ENCODE measurements at places on chromosomes 2 and 18. TPM values are rescaled to one million over a fixed set of nuclear protein-coding genes. Genes with fewer than 3 reads are reported as not detected.

RRM2 gene
- 7.4 TPM for total RNA-seq

SCG2 gene
- 2.4 TPM for total RNA-seq

SCYGR4 gene
- not detected for total RNA-seq

TMEM178A gene
- total RNA-seq = 0.29 TPM

ARHGAP25 gene
- total RNA-seq = 0.29 TPM

TANC1 gene
- 34.7 TPM for total RNA-seq

LYPD6B gene
- total RNA-seq = 2.9 TPM

IL1F10 gene
- not detected for total RNA-seq

ZNF519 gene
- total RNA-seq = 12.4 TPM

CXCR4 gene
- total RNA-seq = under 0.01 TPM

ZAP70 gene
- total RNA-seq = under 0.01 TPM

LAMA3 gene
- 8.3 TPM for total RNA-seq

HAT1 gene
- 35.4 TPM for total RNA-seq

CDK5R2 gene
- not detected for total RNA-seq

IL1RL2 gene
- total RNA-seq = 1.2 TPM

GRCh38 chr2:212929116-212929515 lies 222.3 kb downstream of the IKZF2 start:
- DNase-seq = no peak

GRCh38 chr2:112915300-112916144 lies 4.6 kb downstream of the IL37 start:
- no peak for DNase-seq

- no peak for DNase-seq
Measured at GRCh38 chr2:44713170-44713569, 228.3 kb upstream of the SIX3 start.

- DNase-seq = no peak
Measured at GRCh38 chr2:230176996-230177395, 42.8 kb downstream of the SP110 start.

GRCh38 chr2:101597347-101597944 lies 100.1 kb upstream of the MAP4K4 start:
- peak; percentile 14 for DNase-seq

- DNase-seq = no peak
Measured at GRCh38 chr2:37005118-37005868, 39.0 kb upstream of the STRN start.

GRCh38 chr18:57409650-57410049 lies 25.5 kb upstream of the ONECUT2 start:
- DNase-seq = no peak

DNA sequence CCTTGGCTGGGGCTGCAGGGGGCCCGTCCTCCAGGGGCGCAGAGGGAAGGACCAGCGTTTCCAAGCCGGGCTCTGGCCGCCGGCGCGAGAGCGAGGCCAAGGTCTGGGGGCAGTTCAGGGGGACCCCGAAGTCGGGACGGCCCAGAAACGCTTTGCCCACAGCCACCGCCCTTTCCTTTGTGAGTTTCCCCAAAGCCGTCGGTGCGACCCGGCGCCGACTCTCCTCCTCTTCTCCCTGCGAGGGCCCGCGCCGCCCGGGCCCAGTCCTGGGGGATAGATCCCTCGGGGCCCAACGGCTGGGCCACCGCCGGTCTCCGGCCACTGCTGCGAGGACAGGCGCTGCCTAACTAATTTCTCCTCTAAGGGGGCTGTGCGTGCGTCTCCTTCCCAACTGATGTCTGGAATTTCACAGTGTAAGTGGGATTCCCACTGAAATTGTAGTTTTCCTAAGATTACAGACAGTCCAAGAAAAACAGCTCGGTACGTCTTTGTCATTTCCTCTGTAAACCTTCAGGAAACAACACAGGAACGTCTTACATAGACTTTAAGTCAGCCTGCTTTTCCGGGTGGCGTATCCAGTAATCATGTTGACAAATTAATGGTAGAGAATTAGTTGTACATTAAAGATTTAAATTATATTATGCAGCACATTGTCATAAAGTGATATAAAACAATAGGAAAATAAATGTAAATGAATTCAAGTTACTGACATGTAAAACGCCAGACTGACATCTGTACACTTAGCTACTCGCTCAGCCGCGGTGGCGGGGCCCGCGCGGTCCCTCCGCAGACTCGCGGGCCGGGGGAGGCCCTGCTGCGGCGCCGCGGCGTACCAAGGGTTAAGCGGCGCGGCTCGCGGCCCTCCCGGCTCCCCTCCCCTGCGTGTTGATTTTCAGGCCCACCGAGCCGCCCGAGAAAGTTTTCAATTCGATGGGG lies 139.4 kb upstream of the SIX3 start:
- no peak for DNase-seq

DNA sequence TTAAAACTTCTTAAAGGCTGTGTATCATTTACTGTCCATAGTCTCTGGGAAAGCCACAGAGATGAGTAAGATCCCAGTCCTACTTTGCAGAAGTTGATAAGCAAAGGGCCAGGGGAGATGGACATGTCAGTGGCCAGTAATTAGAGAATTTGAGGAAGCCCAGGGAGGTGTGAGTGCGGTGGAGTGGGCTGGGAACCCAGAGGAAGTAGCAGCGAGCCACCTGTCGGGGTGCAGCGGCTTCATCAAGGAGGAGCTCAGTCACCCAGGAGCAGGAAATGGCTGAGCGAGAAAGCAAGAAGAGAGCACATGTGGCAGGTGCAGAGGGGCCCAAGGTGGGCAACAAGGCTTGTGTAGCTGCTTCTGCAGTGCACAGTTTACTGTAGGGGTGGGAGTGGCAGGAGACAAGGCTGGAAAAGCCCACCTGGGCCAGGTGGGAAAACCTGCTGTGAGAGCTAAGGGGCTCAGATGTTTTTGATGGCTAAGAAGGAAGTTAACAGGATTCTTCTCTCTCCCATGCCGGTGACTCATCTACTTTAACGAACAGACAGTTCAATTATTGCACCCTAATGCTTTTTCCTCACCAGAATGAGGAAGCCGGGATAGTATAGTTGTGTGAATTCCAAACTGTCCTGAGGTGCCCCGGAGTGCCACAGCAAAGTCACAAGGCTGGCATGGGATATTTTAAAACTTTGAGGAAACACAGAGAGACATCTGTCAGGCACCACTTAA lies 34.8 kb upstream of the MGAT5 start:
- no peak for DNase-seq

DNA sequence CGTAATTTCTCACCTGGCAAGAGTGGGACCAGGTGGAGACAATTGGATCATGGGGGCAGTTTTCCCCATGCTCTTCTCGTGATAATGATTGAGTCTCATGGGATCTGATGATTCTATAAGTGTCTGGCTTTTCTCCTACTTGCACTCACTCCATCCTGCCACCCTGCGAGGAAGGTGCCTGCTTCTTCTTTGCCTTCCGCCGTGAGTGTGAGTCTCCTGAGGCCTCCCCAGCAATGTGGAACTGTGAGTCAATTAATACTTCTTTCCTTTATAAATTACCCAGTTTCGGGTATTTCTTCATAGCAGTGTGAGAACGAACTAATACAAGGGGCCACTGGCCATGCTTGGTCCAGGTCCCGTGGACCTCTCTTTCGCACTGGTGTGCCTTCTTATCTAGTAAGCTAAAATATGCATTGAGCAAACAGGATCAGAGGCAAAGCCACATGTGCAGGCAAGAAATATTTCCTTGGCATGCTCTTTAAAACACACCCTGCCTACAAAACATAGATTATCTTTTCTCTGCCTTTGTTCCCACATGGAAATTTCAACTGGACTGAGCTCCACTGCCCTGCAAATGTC lies 821.1 kb downstream of the TRIB2 start:
- no peak for DNase-seq

DNA sequence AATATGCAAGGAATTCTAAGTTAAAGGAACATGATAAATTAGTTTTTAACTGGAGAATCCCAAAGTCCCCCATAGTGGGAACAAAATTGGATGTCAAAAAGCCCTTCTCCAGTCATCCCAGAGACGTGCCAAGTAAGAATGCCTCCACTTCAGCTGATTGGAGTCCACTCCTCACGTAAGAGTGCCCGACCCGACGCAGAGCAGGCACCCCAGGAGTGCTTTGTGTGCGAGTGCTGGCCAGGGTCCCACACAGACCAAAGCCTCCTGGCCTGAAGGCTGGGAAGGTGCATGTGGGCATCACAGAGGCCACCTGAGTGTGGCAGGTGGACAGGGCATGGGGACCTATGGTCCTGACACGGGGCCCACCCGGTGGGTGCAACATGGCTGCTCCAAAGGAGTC lies 183.5 kb downstream of the GLI2 start:
- peak; percentile 85 for DNase-seq

GRCh38 chr2:72096181-72096580 lies 51.5 kb downstream of the CYP26B1 start:
- no peak for DNase-seq

DNA sequence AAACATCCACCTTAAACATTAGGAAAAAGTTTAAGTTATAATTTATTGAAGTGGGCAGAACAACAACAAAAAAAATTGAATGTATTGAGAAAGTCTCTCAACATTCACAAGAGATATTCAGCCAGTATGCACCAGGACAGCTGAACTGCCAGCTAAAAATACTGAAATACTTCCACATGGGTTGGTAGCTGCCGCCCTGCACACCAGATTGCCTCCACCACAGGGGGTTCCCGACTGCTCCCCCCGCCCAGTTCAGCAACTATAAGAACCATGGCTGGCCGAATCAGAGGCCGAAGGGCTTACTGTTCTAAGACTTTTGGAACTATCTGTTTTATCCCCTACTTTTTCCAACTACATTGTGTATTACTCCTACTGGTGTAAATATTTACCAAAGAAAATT lies 150.0 kb upstream of the LRP1B start:
- DNase-seq = no peak

- DNase-seq = no peak
Measured at GRCh38 chr2:15693926-15694588, 102.4 kb downstream of the DDX1 start.

DNA sequence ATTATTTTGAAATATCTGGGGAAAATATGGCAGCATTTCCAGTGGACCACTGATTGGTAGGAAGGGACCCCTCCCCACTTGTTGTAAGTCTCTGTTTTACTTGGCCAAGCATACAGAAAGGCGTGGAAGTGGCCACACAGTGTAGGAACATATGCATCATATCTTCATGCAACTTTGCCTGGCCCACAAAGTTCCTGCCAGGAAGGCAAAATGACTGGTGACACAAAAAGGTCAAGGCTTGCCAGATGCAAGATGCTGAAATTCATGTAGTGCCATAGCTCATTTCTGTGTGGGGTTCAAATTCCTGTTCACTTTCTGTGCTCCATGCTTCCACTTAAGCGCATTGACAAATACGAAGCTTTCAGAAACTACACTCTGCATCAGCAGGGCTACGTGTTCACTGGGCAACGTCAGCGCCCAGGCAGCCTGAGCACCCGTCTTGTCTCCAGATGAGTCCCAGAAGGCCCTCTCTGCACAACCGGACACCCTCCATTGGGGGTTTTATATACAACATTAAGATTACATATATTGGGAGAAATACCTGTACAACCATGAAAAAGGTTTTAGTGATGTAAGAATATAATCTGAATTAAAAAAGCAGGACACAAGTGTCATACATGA lies 3.6 kb downstream of the DYNC2LI1 start:
- DNase-seq = no peak

DNA sequence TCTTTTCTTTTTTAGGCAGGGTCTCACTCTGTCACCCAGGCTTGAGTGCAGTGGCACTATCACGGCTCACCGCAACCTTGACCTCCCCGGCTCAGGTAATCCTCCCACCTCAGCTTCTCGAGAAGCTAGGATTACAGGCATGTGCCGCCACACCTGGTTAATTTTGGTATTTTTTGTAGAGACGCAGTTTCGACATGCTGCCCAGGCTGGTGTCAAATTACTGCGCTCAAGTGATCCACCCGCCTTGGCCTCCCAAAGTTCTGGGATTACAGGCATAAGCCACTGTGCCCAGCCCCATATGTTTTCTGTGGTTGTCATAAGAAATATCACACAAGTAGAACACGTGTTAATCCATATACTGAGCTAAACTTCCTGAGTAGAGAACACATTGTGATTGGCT lies 14.6 kb downstream of the ENOSF1 start:
- DNase-seq = no peak

DNA sequence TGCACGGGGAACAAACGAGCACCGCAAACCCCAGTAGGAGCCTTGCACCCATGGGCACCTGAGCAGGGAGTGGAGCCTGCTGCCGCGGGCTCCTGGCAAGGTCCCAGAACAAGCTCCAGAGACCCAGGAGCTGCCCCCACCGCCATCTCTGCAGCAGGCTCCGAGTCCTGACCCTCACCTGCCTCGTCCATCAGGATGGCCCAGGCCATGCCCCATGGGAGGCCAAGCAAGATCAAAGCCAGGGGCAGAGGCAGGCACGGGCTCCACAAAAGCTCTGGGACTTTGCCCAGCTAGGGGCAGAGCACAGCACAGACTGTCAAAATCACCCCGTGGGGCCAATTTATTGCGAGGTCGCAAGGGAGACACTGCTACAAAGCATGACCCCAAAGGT lies 43.6 kb downstream of the GPC1 start:
- DNase-seq = peak; percentile 37

DNA sequence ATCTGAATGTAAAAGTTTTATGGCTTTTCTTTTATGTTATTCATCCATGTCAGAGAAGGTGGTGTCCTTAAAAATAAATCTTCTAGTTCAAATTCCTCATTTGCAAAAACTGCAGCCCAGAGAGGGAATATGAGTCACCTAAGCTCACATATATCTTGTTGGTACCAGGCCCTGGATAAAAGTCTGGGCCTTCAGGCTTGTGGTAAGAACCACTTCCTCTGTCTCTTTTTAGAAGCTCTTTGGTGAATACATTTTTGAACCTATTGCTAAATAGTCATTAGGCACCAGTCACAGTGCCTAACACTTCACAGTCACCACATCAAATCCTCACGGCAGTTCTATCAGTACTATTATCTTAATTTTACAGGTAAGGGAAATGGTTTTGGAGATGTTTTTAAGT lies 199.2 kb downstream of the KCNS3 start:
- DNase-seq = no peak

GRCh38 chr2:144348846-144349245 lies 171.1 kb downstream of the ZEB2 start:
- DNase-seq = no peak

DNA sequence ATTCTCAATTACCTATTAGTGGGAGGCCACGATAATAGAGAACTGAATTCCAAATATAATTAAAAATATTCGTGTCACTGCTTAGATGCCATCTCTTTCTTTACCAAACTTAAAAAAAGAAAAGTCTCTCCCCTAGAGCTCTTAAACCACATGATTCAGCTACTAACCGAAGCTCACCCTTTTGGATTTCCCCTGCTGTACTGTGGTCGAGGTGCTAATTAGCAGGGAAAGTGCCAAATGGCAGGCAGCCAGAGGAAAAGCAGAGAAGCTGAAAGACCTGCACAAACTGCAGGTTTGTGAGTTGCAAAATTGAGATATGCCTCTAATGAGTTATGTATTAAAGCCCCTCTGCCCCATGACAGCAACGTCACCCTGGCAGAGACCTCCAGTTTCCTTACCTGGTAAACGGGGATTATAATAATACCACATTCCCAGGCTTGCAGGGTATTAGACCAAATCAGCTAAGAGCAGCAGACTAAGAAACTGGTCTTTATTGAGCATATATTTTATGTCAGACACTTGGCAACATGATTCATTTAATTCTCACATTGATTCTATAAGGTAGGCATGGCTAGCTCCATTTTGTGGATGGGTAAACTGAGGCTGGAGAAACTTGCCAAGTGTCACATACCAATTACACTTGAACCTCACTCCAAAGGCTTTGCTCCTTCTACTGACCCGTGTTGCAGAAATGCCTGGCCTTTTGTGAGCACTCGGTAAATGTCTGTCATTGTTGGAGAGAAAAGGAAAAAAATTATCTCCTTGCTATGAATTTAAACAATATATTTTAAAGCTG lies 259.7 kb downstream of the LPIN1 start:
- peak; percentile 61 for DNase-seq

- peak; percentile 39 for DNase-seq
Measured at GRCh38 chr2:1795261-1796231, 51.2 kb upstream of the PXDN start.

GRCh38 chr2:164605295-164605694 lies 16.0 kb downstream of the GRB14 start:
- DNase-seq = no peak
